Transverse colon (tissue), 4 donors: ENCODE measurements at places on chromosomes 2 and 18. TPM values are rescaled to one million over a fixed set of nuclear protein-coding genes. Genes with fewer than 3 reads are reported as not detected.

GRCh38 chr2:4745056-4745991 is 946.9 kb upstream of the SOX11 start:
- no peak for DNase-seq
- no peaks in the 10 kb centered on the region for H3K4me1 ChIP-seq
- H3K27ac ChIP-seq: no peak overlapping the region
- no peaks in the 10 kb centered on the region for H3K36me3 ChIP-seq

- no peak overlapping the region for H3K4me3 ChIP-seq
- no peaks in the 10 kb centered on the region for H3K4me1 ChIP-seq
- no peaks in the 10 kb centered on the region for H3K36me3 ChIP-seq
- no peak for DNase-seq
- no peaks in the 10 kb centered on the region for H3K27me3 ChIP-seq
Observed at GRCh38 chr18:50706199-50706598, 113.6 kb downstream of the MRO start.

Gene MDH1
- total RNA-seq: 55.5 TPM

DNA sequence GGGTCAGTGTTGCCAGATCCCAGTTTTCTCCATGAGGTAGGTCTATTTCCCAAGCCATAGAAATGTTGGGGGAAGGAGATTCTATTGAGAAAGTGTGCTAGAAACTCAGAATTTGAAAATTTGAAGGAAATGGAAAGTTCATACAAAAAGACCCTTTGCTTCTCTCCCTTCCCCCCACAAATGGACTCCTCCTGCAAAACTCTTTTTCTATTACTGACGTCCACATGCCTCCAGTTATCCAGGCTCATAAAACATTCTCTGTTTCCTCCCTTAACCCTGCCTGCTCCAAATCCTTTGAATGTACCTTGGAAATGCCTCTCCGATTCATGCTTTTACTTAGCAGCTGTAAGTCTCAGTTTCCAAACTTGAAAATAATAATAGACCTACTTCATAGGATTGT is 237.5 kb upstream of the TNP1 start:
- no peaks in the 10 kb centered on the region for H3K4me1 ChIP-seq
- no peak overlapping the region for H3K27ac ChIP-seq
- no peaks in the 10 kb centered on the region for H3K27me3 ChIP-seq
